Stimulated activated CD8-positive, alpha-beta memory T cell treated with anti-CD3 and anti-CD28 coated beads, Interleukin-15, amount 100 ng/mL, for 24 hours (primary cell): ENCODE measurements at places on chromosomes 1 and 21.

DNA sequence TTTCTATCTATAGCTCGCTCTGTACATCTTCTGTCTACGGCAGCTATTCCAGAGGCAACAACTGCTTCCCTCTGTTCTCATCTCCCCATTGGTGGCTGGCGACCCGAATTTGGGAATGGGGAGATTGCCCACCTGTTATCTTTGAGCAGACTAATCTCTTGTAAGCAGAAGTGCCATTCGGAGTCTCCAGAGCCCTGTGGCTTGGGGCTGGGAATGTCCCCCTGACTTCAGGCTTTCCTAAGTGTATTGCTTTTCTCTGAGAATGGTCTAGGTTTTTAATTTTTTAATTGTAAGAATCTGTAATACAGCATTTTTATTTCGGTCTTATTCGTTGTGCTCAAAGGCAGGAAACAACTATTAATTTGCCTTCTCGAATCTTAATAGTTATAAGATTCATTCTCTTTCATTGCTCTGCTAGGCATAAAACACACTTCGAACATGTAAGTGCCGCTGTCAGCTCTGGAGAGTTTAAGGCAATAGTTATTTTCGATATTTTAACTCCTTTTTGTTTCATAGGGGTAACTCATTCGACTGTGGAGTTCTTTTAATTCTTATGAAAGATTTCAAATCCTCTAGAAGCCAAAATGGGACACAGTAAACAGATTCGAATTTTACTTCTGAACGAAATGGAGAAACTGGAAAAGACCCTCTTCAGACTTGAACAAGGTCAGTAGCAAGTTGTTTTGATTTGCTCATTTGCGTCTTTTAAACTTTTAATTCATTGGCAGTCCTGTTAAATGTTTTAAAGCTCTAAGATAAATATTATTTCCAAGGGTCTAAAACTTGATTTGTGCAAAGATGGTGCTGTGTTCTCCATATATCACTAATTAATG is 514 bp downstream of the AGL start:
- no peak for DNase-seq

DNA sequence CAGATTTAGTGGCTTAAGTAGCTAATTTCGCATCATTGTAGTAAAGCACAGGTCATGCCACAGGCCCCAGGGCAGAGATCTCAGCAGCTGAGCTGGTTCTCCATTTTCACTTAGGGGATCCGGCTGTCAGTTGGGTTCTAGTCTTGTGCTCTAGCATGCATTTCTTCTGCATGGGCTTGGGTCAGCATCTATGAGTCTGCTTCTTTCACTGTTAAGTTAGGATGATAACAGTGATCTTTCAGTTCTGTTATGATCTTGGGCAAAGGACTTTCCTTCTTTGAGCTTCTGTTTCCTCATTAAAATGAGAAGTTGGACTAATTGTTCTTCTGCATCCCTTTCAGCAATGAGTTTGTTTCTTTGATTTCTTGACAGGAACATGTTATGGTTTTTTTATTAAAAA is 123.6 kb upstream of the DNAH14 start:
- no peak for DNase-seq

DNA sequence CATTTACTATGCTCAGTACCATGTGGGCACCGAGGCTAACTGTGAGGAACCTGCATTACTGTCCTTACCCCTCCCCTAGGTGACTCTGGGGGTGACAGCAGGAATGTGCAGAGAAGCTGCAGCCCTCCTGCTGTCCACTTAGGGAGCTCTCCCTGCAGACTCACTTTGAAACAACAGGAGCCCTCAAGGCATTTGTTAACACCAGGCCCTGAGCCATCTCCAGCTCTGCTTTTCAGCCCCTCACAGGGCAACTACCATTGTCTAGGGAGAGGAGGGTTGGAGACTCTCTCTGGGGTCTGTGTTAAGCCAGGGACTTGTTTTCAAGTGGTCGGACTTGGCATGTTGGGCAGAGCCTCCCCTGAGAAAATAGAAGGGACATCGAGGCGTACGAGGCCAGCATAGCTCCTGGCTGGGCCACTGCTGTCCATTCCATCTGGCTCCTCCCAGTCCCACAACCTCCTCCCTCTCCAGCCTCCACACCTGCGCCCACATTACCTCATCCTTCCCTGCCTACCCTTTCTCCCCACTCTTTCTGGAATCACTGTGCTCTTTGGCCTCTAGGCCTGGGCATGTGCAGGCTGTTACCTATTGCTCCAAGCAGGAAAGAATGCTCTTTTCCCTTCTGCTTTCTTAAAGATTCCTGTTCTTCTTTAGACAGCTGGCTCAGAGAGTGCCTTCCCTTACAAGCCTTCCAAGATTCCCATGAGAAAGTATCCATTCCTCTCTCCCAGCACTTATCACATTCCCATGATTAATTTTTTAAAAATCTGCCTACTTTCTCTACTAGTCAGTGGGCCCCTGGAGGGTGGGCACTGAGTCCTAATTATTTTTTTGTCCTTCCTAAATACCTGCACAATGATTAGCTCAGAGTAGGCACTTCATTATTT is 102.7 kb upstream of the GCLM start:
- DNase-seq = no peak

- DNase-seq = peak; percentile 9
Observed at GRCh38 chr1:207752456-207752998, 673 bp downstream of the CD46 start.

DNA sequence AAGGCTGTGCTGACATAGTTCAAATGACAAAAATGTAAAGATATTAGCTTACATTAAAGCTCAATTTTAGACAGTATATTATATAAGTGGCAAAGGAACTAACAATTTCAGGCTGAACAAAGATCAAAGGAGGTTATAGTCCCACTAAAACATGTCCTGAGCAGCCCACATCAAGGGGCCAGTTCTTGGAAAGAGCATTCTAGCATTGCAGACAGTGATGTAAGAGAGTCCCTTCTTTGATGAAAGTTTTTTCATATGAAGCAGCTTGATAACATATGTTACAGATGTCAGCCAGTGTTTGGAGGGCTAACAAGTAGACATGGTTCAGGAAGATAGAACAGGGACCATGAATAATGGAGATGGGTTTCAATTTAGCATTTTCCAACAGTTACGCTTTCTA is 301.7 kb downstream of the NTNG1 start:
- no peak for DNase-seq

GRCh38 chr1:180997843-180998504 is 24.7 kb downstream of the STX6 start:
- DNase-seq = no peak

DNA sequence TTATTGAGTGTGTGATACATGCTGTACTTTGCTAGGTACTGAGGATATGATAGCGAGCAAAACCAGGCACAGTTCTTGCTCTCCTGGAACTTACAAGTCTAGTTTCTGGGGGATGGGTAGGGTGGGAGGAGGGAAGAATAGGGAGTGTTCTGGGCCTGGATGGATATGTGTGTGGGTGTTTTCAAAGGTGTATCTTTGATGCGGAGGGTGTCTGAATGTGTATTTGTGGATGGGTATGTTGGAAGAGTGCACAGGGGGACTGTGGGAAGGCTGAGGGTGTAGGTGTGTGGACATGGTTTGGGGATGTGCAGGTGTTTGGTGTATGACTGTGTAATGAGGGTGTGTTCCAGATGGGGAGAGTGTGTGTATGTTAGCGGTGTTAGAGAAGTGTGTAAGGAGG is 4.5 kb upstream of the DPH2 start:
- no peak for DNase-seq

DNA sequence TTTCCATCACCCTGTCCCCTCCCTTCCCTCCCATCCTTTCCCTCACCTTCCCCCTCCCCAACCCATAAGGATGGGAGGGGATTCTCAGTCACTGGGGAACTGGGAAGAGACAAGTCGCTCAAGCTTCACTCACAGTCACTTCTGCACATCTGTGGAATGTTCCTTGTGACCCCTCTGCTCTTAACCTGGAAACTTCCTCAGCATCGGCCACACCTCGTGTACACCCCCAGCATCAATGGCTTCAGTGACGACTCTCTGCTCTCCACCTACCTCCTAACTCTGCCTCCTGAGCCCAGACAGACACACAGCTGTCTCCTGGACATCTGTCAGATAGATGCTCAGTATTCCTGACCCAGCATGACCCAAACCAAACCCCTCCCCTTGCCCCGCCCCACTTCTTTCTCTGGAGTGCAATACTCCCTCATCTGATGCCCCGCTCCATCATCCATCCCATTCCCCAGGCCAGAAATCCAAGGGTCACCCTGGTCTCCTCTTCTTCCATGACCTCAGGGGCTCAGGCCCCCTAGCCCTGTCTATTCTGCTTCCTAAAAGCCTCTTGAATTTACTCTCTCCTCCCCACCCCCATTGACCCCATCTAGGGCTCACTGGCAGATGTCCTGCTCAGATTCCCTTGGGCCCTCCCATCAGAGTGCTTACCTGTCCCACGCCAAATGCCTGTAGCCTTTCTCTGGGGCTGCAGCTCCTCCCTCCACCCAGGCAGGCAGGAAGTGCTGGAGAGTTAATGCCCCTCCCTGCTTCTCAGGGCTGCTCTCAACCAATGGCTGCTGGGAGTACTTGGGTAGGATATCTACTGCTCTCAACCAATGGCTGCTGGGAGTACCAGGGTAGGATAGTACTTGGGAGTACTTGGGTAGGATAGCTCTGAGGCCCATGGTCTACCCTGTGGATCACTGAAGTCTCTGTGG is 83.1 kb upstream of the CSF3R start:
- no peak for DNase-seq

DNA sequence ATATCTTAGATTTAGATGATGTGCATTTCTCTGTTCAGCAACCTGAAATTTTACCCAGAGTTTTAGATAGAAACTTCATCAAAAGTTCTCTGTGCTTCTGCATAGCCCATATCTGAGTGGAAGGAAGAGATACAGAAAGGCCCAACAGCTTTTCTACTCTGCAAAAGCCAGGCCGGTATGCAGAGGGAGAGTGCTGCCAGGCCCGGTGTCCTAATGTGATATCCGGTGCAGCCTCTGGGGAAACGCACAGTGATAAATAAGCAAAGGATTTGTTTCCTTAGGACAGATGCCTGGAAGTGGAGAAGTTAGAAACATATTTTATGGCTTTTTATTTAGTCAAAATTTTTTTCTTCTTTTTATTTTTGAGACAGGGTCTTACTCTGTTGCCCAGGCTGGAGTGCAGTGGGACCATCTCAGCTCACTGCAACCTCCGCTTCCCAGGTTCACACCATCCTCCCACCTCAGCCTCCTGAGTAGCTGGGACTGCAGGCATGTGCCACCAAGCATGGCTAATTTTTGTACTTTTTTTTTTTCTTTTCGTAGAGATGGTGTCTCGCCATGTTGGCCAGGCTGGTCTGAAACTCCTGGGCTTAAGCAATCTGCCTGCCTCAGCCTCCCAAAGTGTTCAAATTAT is 145.8 kb downstream of the PATJ start:
- no peak for DNase-seq

- no peak for DNase-seq
Observed at GRCh38 chr1:90710579-90711536, 6.2 kb downstream of the BARHL2 start.

DNA sequence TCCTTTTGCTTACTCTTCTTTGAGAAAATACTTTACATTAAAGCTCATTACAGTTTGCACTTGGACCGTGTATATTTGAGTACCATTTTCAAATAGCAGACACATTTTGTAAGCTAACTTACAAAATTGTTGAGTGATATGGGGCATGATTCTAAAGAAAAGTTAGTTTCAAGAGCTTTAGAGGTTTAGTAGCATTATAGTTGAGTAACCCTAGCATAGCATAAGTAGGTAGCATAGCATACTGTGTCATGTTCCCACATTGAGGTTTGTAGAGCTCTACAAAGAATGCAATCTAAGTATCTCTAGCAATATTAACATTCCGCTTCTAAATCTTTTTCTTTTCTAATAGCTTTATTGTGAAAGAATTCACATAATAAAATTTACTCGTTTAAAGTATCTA is 92.0 kb downstream of the ITSN1 start:
- no peak for DNase-seq

GRCh38 chr1:166900987-166901386 is 24.9 kb upstream of the TADA1 start:
- DNase-seq = no peak
